ENCODE measurements at places on chromosomes 7 and 10.

DNA sequence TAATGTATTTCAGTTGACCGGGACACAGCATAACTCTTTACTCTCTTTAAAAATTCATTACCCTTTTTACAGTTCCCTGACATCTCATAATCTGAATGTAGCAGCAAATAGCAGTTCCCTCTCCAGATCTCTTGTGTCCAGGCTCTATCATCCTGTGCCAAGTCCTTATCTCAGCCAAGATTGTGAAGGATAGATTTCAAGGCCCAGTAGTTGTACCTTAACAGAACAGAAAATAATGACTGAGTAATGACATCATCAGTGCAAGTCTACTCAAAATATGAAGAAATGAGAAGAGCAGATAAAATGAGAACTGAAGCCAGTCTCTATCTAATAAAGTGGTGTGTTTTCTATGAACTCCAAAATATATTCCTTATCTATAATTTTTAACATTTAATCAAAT, 92.6 kb downstream of the TFEC start:
- DNase-seq = no peak

GRCh38 chr7:7220821-7221220, 38.5 kb downstream of the C1GALT1 start:
- no peak for DNase-seq

DNA sequence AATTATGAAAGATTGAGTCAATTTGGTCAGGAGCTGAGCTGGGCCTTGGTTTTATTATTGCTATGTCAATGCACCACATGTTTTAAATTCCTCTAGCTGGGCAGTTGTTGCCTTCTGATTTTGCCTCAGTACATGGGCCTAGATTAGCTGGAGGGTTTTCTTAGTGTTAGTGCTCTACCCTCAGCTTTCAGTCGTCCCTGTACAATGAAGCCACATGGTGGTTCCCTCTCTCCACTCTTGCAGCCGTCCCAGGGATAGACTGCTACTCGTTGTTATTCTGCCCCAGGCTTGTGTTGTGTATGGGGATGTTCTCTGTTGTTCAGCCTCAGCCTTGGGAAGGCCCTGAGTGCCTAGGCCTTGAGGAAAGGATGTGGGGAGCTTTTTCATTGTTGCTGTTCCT, 37.0 kb downstream of the NHLRC2 start:
- no peak for DNase-seq

- DNase-seq = no peak
Measured at GRCh38 chr7:70953796-70954195, 178.1 kb upstream of the GALNT17 start.

GRCh38 chr7:139752604-139753003, 25.2 kb downstream of the HIPK2 start:
- no peak for DNase-seq

DNA sequence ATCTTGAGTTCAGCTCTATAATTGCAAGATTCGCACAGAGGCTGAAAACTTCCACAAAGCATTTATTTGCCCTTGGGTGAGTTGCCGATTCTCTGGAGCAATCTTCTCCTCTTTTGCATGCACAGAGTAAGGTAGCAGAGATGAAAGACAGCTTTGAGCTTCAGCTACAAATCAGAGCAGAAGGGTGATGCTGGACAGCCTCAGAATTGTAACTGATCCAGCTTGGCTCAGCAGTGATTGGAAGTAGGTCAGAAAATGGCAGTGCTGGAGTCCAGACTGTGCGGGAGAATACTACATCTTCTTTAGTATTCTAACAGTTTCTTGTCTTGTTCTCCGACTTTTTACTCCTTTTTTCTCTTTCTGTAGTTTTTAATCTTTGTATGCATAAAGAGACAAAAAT, 55.4 kb upstream of the CDC14C start:
- no peak for DNase-seq

GRCh38 chr7:81079746-81080145, 160.9 kb upstream of the SEMA3C start:
- no peak for DNase-seq

GRCh38 chr7:157309988-157310668, 26.7 kb upstream of the DNAJB6 start:
- no peak for DNase-seq

DNA sequence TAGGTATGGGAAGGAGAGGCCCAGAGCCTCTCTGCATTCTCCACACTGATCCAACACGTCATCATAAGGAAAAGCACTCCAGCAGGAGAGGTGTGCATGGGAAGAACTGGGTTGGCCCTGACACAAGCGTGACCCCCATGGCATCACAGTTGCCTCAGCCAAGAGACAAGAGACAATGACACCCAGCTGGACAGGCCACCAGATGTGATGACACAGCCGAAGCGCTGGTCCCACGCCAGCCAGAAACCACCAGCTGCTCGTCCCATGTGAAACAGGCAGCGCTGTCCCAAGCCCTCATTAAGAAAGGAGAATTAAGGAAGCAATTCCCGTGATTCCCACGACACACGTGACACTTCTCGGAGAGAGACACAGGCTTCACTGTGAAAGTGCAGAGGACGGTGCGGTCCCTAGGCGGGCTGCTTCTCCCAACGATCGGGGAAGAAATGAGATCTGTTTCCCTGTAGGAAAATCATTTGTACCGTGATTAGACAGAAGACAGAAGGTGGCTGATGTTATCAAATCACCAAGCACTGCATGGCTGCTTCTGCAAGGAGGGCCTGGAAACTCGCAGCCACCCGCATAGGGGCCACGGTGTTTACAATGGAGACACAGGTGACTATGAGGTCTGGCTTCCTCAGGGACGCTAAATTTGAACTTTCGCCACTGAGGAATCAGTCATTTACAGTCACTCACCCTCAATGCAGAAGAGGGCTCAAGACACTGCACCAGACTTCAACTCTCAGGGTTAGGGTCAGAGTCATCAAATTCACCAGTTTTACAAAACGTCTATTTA, 74.5 kb downstream of the DIP2C start:
- DNase-seq = no peak

GRCh38 chr7:136228171-136228570, 251.0 kb upstream of the MTPN start:
- no peak for DNase-seq

DNA sequence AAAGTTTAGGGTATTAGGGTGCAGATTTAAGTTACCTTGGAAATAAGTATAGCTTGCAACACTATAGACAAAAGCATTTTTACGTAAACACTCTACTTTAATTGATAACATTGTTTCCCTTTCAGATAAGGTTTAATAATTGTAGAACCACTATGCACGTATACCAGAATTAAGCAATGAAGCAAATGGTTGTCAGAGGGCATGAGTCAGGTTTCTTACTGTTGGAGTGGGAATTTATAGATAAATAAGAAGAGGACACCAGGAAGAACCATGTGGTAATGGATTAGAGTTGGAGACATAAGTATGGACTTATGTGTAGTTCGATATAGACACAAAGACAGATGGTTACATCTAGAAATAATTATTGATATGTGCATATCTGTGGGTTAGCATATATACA, 355.6 kb downstream of the ETV1 start:
- DNase-seq = no peak

DNA sequence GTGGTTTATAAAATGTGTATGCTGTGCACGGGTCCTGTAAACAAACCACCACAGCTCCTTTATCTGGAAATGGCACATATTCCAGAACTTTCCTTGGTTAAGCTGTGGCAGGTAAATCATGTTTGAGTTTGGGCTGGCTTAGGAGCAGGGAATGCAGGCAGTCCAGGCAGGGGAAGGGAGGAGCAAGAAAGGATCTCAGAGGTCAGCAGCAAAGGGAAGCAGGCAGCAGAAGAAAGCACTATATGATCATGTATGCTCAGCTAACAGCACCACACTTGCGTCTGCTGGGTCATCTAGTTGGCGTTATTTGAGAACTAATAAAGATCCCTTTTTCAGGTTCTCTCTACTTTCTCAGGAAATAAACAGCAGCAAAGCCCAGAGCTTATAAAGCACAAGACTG, 7.8 kb downstream of the ICA1 start:
- DNase-seq = no peak

- DNase-seq = no peak
Measured at GRCh38 chr10:65581426-65582026, 1344.3 kb upstream of the LRRTM3 start.

- DNase-seq = no peak
Measured at GRCh38 chr10:50362547-50363125, 111.3 kb upstream of the ASAH2 start.

- no peak for DNase-seq
Measured at GRCh38 chr10:85619832-85620231, 746.8 kb downstream of the GRID1 start.

DNA sequence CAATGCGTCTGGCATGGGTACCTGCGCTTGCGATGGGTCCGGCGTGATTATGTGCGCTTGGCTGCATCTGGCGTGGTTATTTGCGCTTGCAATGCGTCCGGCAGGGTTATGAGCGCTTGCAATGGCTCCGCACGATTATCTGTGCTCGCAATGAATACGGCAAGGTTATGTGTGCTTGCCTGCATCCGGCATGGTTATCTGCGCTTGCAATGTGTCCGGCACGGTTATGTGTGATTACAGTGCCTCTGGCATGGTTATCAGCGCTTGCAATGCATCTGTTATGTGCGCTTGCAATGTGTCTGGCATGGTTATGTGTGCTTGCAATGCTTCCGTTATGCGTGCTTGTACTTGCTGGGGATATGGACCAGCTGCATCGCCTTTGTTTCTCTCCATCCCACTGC, 37.7 kb downstream of the RBAK start:
- DNase-seq = no peak

DNA sequence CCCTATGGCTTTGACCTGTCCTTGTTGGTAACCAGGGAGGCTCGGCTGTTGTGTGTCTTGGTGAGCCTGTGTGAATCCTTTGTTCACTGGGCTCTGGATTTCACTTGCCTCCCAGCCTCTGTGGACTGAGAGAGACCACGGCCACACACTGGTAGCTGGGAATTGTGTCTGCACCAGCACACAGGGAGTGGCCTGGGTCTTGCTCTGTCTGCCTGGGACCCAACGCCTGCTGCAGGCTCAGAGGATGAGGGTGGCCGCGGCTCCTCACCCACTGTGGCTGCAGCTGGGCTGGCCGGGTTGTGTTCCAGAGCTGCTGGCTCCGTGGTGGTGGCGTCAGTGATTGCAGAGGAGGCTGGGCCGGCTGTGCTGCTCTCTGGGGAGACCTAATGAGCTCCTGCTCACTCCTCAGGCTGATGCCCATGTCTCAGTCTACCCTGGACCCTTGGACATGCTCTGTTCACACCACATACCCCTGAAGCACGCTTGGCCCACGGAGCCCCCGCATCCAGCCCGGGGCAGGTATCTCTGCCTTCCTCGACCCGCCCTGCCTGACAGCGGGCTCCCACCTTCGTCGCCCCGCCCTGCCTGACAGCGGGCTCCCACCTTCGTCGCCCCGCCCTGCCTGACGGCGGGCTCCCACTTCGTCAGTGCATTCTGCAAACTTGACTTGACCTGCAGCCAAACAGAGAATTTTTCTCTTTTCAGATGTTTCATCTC, 328.5 kb downstream of the ADARB2 start:
- DNase-seq = peak; percentile 8

GRCh38 chr10:75018251-75018650, 93.2 kb upstream of the SAMD8 start:
- DNase-seq = no peak

DNA sequence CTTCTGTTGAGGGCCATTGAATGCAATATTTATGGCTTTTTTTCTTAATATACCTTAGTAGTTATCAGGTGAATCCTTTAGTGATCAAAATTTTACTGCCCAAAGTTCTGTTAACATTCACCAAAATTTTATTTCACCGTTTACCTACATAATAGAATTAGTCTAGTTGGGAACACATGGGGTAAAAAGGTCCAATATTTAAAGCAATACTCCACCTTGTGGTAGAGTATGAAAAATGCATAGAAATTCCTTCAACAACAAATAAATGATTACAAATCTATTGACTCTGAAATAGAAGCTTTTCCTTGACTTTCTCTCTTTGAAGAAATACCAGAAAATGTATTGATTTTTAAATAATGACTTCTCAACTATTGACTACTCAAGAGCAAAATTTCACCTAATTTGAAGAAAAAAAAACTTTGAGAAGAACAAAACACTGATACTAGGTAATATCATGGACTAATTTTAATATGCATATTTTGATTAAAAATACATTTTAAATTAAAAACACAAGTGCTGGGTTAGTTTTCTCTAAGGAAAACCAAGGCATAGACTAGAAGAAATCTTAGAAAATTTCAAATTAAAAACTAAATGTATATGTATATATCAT, 43.3 kb downstream of the POLR1F start:
- no peak for DNase-seq

DNA sequence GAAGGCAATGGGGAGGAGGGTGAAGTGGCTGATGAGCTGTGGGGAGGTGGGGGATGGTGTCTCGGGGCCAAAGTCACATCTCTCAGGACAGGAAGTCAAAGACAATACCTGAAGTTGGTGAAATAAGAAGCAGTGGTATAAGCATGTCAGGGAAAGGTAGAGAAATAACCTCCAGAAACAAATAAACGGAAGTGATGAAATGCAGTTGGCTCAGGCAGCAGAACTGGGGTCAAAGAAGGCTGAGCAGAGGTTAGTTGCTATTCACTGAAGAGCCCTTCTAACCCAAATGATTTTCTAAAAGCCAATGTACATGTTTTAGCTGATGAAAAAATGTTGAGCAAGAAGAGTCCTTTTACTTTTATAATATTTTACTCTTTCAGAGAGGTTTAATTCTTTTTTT, 78.6 kb upstream of the ADRB1 start:
- DNase-seq = no peak

GRCh38 chr7:137989094-137989493, 12.8 kb downstream of the CREB3L2 start:
- DNase-seq = no peak

DNA sequence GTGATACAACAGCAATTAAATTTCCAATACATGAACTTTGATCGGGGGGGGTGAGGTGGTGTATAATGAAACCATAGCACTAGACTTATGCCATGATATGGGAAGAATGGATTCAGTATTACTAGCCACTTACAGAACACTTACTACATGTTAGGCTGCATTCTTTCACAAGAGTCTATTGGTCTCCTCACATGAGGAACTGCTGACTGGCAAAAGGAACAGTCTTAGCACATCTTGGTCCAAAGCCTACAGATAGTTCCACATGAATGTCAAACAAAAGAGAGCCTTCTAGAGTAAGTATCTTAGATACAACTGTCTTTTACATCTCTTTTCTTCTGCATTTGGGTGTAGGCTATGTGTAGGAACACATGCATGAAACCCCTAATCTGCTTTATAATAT, 115.9 kb upstream of the DNAJB12 start:
- DNase-seq = no peak
